Sciatic nerve (tissue), 2 donors: ENCODE measurements at places on chromosomes 7 and 10.

- DNase-seq, result no peak
These were observed 35.3 kb downstream of the MTPAP start for GRCh38 chr10:30313579-30314350.

GRCh38 chr7:33876596-33877274 is 28.6 kb upstream of the BMPER start:
- no peak for DNase-seq

GRCh38 chr7:46391231-46392201 is 470.4 kb upstream of the IGFBP3 start:
- no peak for DNase-seq

DNA sequence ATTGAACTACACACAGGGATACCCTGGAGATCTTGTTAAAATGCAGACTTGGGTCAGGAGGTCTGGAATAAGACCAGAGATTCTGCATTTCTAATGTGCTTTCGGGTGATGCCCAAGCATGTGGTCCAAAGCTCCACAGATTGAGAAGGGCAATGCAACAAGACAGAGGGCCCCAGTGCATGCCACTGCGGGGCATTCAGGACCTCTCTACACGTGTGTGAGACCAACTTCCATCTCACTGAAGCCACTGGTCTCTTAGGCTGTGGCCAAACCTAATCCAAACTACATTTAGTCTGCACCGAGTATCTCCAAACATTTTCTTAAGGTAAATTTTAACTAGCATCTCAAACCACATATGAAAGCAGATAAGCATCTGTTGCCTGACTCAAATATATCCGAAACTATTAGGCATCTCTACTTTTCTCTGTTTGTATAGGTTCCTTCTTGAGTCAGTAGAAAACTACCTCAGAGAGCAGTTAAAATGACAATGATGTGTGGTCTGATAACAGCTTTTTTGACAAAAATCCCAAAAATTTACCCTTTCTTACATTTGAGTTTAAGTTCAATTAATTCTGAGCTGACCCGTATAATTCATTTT is 107.5 kb downstream of the ELMO1 start:
- no peak for DNase-seq

- no peak for DNase-seq
These were observed 520 bp downstream of the CPA5 start for GRCh38 chr7:130345136-130345535.

DNA sequence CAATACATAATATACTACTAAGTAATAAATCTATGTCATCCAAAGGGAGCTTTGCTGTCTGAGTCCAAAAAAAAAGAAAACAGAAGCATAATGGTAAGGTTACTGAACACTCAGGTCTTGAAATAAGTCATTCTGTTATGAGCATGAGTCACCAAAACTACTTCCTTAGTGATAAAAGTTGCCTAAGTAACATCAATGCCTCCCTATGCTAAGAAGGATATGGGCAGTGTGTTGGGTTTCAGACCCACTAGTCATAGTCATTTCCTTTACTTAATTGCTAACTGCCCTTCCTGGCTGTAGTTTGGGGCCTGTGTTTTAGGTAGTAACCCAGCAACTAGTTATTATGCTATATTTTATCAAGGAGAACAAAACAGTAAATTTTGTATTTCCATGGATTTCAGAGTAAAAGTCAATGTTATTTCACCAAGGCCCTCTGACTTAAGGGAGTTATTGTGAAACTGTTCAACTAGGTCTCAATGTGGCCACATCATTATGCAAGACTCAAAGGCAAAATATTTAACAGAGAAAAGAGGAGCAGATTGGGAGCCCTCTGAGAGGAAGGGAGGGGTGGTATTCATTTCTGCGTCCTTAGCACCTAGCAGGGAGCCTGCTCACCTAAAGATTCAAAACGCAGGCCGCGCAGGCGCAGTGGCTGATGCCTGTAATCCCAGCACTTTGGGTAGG is 11.7 kb upstream of the VIM start:
- no peak for DNase-seq

GRCh38 chr10:44415121-44415520 is 30.2 kb upstream of the CXCL12 start:
- no peak for DNase-seq
